ENCODE measurements at places on chromosomes 6 and 20.

DNA sequence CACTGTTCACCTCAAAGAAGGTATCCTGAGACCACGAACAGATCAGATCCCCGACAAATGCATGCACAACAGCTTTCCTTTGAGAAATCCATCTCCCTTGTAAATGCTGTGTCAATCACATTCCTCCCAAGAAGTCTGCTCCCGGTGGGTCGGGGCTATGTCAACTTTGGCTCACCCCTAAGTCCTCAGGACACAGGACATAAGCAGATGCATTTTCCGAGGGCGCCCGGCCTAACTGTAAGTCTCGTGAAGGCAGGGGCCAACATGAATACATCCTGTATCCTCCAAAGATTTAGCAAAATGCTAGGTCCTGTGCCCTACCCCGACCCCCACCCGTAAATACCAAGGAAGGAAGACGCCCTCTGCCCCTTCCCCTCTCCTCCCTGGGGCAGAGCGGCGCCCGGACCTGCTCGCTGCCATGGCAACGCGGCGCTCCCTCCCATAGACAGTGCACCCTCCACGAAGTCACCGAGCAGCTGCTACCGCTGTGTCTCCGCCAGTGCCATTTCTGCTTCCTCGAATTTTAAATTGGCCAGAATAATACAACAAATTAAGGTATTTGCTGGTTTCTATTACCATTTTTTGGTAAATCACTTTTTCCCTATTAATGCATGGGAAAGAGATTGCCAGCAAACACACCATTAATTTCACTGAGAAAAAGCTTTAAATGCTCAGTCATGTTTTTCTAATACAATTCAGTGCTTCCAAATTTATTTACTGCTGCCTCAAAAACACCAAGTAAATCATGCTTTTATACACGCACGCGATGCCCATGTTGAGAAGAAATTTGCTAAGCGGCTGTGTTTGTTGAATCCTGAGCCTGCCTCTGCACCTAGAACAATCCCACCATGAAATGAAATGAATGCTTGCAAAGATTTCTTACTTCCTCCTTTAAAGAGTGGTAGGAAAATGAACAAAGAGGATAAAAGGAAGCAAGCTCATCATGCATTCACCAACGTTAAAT lies 100.6 kb downstream of the PCSK2 start:
- DNase-seq, result no peak

DNA sequence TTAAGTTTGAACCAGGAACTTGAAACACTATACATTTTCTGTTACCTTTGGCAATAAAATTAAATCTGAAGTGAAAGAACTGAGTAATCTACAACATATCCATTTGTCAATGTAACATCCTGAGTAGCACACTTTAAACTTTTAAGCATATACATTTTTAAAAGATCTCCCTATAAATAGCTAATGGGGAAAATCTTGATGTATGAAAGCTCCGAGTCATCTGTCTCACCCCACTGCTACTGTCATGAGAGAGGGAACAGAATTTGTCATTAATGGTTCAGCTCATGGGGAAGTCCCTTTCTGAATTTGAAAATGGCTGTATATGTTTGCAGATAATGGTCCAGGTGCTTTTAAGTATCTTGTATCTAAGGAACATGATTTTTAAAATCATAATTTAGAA lies 55.2 kb upstream of the NOX3 start:
- DNase-seq, result no peak

GRCh38 chr20:63112491-63113219 lies 103.3 kb downstream of the YTHDF1 start:
- no peak for DNase-seq

DNA sequence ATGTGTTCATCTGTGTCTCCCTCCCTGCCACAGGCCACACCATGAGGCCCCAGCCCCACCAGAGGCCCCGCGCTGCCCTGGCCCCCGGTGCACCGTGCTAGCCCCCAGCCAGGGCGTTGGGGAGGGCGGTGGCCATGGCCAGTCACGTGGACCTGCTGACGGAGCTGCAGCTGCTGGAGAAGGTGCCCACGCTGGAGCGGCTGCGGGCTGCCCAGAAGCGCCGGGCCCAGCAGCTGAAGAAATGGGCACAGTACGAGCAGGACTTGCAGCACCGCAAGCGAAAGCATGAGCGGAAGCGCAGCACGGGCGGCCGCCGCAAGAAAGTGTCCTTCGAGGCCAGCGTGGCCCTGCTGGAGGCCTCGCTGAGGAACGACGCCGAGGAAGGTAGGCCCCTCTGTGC lies 30.3 kb downstream of the PPP1R16B start:
- no peak for DNase-seq

- DNase-seq, result peak; percentile 80
Measured at GRCh38 chr20:37518606-37519507, 2.2 kb upstream of the NNAT start.

- no peak for DNase-seq
Measured at GRCh38 chr6:140773276-140773675, 1359.4 kb upstream of the GJE1 start.
